ENCODE measurements at places on chromosomes 6 and 20. TPM values are rescaled to one million over a fixed set of nuclear protein-coding genes. Genes with fewer than 3 reads are reported as not detected.
A peak's percentile ranks its signal among the peaks of the same experiment; 100 is the strongest.

- no peak for DNase-seq
Observed at GRCh38 chr6:46013639-46014038, 2.0 kb downstream of the CLIC5 start.

- DNase-seq, result peak; percentile 93
Observed at GRCh38 chr20:25294459-25295385, 46.8 kb downstream of the PYGB start.

DNA sequence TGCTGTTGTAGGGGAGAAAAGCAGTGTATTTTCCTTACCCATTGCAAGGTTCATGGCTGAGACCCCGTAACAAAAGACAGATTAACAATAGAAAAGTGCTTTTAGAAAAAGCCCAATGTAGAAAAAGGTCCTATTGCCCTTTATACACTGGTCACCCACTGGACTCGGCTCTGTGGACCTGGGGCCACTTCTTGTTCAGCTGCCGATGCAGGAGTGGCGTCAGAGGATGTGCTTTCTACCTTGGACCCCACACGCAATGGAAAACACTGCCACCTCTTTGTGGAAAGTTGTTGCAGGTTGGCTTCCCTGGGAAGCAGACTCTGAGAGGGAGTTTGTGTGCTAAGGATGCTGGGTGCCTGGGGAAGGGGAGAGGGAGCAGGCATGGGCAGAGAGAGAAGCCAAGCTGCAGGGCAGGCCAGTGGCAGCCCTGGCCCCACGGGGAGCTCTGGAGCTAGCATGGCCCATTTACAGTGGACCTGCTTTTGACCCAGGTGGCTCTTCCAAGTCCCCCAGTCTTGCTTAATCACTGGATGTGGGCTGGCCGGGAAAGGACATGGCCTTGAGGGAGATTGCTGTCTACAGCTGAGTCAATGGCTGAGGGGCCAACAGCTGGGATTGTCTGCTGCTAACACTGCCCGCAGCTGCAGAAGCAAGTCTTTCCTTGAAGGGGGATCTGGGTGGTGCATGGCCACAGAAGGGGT lies 142.9 kb downstream of the CDC5L start:
- peak; percentile 19 for DNase-seq

MRPS18A gene
- 54.7 TPM for total RNA-seq

DNA sequence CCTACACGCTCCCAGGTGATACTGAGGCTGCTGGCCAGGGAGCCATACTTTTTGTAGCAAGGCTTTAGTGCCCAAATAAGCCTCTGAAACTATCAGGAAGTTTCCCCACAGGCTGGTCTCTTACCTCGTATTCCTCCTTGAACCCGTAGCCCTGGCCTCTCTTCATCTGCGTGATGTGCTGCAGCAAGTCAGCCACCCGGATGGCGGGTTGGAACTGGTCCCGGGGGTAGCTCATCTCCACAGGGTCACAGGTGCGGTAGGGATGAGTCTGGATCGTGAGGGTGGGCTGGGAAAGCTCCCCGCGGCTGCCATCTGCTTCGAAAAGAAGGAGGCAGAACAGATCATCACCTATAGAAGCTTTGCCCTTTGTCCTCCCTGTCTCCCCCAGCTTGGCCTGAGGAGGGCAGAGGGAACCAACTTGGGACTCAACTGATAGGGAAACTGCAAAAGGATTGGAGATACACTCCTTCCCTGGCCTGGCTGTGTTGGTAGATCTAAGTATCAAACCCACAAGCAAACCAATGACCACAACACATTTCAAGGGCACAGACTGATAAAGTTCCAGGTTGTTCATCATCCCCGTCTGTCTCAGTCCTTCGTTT lies 543.2 kb upstream of the CHD6 start:
- no peak for DNase-seq

- no peak for DNase-seq
Observed at GRCh38 chr20:61902221-61902869, 163.3 kb downstream of the TAF4 start.

- DNase-seq, result no peak
Observed at GRCh38 chr6:169656546-169657283, 45.1 kb downstream of the WDR27 start.
